ENCODE measurements at places on chromosomes 12 and 14.
A peak's percentile ranks its signal among the peaks of the same experiment; 100 is the strongest.

DNA sequence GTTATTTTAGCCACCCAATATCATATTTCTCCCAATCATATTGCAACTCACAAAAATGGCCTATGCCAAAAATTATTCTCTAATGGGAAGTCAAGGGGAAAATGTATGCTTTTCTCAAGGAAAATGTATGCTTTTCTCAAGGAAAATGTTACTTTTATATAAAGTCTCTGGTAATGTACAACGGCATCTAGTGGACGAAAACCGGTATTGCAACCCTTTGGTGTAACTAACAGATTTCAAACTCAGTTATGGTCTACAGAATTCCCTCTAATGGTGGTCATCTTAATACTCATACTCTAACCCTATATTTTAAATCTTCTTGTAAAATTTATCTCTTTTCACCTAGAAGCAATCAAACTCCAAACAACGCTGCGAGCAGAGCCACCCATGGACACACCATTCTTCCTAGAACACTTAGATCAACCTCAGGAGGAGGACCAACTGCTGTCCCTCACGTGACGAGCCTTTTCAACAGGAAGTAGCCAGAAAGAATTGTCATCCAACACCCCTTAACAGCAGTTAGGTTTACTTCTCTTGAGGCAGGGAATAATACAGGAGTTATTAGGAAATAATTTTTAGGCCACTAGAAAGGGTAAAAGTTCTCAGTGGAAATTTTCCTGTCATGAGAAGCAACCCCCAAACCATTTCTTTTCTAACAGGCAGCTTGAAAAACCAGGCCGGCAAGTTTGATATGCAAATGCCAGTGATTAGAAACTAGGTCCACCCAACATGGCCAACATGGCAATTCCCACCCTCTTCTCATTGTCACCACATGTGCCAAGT, 20.1 kb downstream of the APOBEC1 start:
- DNase-seq, result peak; percentile 58

GRCh38 chr12:33676866-33677265, 237.2 kb upstream of the SYT10 start:
- no peak for DNase-seq

DNA sequence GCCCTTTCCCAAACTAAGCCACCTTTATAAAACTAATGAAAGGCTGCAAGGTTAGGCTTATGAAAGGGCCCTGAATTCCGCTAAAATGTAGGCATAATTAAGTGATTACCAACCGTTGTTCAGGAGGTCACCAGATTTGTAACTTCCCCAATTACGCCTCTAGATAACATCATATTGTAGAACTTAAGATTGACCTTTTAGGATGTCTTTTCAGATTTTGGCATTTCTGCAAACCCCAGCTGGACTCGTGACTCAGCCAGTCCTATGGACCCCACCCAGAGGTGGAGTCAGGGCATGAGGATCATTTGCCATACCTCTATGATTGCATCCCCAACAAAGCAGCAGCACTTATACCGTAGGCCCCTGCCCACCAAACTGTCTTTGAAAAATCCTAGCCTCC, 3.7 kb upstream of the LPCAT3 start:
- no peak for DNase-seq

- DNase-seq, result no peak
These were observed 216.0 kb upstream of the PRKD1 start for GRCh38 chr14:30143627-30144026.

GRCh38 chr14:91186515-91187066, 57.9 kb downstream of the GPR68 start:
- no peak for DNase-seq

GRCh38 chr14:79091381-79091963, 921.3 kb downstream of the NRXN3 start:
- DNase-seq, result no peak

GRCh38 chr12:1083889-1084262, 92.9 kb downstream of the ERC1 start:
- DNase-seq, result no peak

DNA sequence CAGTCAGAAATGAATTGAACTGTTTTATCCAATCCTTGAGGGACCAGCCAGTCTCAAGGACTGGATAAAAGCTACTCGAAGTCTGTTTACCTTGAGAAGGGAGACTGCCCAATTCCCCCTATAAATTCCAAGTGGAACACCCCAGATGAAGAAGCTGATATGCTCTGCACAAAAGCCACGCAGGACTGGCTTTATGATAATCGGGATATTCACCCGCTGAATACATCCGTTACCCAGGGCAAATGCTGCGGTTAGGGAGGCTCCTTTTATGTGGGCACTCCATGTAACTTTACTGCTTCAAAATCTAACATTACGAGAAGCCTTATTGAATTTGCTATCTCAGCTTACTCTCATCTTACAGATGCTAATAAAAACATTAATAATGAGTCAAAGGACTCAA, 119.1 kb downstream of the DENND5B start:
- DNase-seq, result no peak

DNA sequence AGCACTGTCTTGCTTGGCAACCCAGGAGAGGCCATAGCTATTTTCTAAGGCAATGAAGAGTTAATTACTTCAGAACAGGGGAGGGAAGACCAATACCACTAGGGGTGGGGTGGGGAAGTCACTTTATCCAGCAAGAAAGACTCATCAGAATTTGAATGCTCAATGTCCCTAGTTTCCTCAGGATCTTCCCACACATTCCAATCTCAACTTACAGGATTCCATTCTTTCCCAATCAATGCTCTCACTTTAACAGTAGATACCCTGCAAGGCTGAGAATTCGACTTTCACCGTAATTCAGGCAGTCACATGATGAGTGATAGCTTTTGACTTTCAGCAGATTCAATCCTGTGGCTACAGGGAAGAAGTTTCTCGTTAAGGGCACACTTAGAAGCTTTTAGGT, 526.6 kb upstream of the SEL1L start:
- no peak for DNase-seq

GRCh38 chr14:68820536-68820935, 27.7 kb upstream of the ZFP36L1 start:
- DNase-seq, result peak; percentile 63

GRCh38 chr12:20268771-20269170, 99.6 kb upstream of the PDE3A start:
- no peak for DNase-seq

- no peak for DNase-seq
These were observed 115.0 kb downstream of the ZFP36L1 start for GRCh38 chr14:68677901-68678300.

DNA sequence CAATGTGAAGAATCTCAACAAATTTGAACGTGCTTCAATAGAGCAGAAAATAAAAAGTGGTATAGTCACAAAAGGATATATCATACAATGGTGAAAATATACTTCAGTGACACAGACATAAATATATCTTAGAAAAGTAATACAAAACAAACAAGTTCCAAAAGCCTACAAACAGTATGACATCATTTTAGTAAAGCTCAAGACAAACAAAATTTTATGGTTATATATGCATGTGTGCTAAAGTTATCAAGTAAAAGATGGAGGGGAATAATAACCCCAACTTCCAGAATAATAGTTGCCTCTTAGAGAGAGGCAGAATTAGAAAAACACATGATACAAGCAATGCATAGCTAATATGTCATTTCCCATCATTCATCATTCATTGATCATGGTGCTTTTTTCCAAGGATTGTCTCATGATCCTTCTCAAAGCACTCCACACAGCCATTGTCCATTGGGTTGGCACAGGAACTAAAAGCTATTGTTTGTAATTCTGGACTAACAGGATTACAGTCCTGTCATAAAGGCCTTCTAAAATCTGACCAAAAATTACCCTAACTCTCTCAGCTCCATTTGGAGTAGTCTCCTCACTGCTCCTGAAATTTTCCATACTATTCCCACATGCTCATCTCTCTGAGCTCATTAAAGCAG, 59.5 kb downstream of the IFNG-AS1 start:
- no peak for DNase-seq

DNA sequence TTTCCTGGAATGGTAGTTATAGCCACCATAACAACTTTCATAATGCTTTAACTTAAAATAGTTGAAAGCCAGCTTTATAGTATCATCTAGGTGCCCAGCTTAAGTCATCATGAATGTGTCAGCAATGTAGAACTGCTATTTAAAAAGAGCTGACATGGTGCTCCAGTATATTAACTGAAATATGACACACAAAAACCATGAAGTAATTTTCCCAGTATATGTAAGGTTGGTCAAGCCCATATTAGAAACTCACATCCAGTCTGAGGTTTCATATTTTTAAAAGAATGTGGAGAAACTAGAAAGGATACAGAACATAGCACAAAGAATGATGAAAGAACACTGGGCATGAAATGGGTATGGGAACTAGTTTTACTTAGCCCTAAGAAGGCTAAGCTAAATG, 121.3 kb upstream of the KRAS start:
- no peak for DNase-seq

GRCh38 chr12:4820971-4821370, 88.7 kb upstream of the KCNA1 start:
- no peak for DNase-seq

- DNase-seq, result no peak
These were observed 119.0 kb downstream of the RBM19 start for GRCh38 chr12:113846883-113847755.

DNA sequence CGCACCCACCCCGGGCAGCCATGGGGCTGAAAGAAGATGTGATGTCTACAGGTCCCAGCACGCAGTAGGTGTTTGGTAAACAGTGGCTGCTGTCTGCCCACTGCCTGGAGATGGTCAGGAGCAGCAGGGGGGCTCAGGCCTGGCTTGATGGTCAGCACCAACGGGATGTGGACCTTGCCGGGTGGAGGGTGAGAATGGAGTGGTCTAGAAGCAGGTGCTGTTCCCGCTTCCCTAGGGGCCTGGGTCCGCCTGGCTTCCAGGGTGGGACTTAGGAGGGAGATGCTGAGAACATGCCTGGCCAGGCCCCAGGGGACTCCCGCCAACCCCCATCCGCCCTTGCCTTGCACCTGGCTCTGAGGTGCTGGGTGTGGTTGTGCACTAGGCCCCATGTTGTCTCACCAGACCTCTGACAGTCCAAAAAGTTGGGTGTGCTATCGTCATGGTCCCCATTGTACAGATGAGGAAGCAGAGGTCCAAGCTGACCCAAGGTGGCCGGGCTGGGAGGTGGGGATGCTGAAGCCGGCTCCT, 12.9 kb downstream of the FAM222A start:
- DNase-seq, result no peak

DNA sequence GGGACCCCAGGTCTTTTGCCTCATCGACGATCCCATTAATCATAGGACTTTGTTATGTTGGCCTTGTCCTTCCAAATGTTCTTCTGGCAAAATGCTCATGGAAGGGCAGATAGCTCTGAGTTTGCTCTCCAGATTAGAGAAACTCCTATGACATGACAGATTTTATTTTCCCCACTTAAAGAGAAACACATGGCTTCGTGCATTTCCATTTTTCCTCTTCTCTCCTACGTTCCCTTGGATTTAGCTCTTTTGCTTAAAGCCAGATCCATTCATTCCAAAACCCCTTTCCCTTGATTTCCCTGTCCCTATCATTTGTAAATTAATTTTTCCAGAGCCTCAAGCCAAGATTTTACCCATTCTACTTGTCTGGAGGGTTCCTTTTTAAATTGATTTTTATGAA, 2.9 kb downstream of the PRIMA1 start:
- no peak for DNase-seq

- no peak for DNase-seq
These were observed 82.4 kb downstream of the ARL6IP4 start for GRCh38 chr12:123062681-123063486.

DNA sequence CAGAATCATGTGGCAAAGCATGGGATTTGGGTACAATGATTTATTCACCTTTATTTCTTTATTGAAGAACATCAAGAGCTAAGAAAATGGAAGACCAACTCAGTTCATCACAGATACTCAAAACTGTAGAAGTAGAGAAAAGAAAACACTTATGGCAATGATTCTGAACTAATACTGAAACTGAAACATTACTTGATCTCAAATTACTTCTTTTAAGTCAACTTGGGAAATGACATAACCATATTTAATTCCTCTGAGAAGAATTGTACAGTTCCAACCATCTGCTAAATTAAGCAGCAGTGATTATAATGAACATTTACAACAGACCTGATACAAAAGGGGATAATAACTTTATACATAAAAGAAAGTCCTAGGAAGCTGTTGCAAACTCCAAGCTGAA, 466.5 kb downstream of the TMTC2 start:
- no peak for DNase-seq

DNA sequence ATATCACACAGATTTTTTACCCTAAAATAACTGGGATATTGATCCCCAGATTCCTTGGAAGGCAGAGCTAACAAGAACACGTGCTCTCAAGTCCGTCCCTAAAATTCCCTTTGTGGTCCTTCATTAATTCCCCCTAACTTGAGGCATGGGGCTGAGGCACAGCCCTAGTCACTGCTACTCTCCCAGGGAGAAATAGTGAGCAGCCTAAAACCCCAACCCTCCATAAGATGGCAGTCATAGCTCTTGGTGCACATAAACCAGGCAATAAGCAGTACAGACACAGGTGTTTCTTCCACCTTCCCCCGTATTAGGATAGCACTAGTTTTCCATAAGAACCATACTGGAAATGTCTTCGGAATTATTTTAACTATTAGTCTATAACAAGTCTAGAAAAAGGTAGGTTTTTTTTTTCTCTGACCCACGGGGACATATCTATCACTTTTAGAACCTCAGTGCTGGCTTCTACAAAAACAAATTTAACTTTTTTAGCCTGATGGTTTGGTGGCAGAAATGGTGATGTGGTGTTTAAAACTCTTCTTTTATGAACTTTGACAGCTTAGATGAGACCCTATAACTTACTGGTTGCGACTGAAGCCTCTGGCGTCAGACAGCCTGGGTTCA, 3.1 kb upstream of the ARHGEF40 start:
- DNase-seq, result peak; percentile 29

DNA sequence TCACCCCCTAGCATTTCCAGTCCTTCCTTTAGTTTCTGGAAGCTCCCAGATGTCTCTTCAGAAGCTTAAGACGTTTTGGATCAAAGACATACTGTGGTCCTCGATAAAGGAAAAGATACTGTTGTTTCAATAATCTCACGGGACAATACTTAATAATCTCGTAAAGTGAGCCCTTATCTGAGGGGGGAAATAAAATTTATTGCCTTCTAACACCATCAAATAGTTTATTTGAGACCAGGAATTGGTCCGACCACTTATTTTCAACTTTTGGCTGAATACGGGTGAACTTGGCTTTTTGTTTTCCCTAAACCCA, 640 bp upstream of the G2E3 start:
- DNase-seq, result no peak

- peak; percentile 50 for DNase-seq
These were observed 4.6 kb downstream of the ZNF384 start for GRCh38 chr12:6684609-6685008.

- DNase-seq, result no peak
These were observed 7.1 kb downstream of the HECTD4 start for GRCh38 chr12:112375105-112375504.

GRCh38 chr12:51801027-51801426, 47.5 kb downstream of the FIGNL2 start:
- no peak for DNase-seq

GRCh38 chr12:105860561-105861207, 278.1 kb downstream of the NUAK1 start:
- no peak for DNase-seq

GRCh38 chr12:62848418-62848817, 86.5 kb downstream of the PPM1H start:
- DNase-seq, result no peak

- DNase-seq, result no peak
These were observed 4.9 kb upstream of the HOXC12 start for GRCh38 chr12:53949631-53950436.

GRCh38 chr12:104166465-104166864, 28.5 kb upstream of the NFYB start:
- DNase-seq, result no peak
